ENCODE measurements at places on chromosomes 7 and 10.

- DNase-seq: no peak
Measured at GRCh38 chr7:41328131-41328530, 374.8 kb downstream of the INHBA start.

DNA sequence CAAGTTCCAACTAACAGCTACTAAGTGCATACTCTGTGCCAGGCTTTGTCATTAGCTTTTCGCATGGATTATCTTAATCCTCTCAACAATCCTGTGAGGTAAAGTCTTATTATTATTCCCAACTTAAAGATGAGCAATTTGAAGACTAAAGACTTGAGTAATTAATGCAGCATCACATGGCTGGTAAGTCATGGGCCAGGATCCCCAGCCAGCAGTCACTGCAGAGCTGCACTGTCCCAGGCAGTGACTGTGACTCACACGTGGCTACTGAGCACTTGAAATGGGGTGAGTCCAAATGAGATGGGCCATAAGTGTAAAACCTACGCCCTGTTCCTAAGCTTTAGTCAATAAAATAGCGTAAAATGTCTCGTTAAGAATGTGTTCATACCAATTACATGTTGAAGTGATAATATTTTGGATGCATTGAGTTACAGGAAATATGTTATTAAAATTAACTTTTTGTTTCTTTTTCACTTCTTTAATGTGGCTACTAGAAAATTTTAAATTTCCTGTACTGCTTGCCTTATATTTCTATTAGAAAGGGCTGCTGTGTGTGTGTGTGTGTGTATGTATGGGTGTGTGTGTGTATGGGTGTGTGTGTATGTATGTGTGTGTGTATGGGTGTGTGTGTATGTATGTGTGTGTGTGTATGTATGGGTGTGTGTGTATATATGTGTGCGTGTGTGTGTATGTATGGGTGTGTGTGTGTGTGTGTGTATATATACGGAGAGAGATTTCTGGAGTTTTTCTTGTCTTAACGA is 756.3 kb downstream of the AUTS2 start:
- DNase-seq: no peak

DNA sequence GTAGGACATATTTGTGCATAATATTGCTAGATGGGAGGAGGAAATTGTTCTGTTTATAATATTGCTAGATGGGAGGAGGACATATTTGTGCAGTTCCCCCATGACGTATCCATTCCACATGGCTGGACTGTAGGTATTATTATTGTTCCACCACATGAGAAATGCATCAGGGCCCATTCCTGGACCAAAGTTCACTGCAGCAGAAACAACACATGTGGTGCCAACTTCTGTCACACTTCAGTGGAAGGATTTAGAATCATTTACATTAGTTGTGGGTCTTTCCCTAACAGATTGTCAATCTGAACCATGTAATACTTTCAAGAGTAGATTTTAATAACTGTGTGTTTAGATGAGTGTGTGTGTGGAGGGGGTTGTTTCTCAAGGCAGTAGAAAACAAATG is 32.7 kb upstream of the MACC1 start:
- no peak for DNase-seq

DNA sequence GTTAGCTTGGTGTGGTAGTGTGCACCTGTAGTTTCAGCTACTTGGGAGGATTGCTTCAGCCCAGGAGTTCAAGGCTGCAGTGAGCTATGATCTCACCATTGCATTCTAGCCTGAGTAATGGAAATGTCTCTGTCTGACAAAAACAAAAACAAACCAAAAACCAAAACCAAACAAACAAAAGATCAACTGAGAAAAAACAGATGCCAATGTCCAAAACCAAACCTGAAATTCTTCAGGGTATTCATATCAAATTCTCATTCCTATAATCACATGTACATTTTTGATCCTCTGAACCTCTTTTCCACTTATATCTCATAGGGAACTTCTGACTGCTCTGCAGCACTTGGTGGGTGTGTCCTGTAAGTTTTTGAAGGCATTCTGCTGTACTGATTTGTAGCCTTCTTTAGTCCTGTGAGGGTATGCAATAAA is 87.0 kb downstream of the CDK6 start:
- DNase-seq: no peak

- no peak for DNase-seq
Measured at GRCh38 chr10:49465736-49466135, 69.8 kb upstream of the DRGX start.

- DNase-seq: no peak
Measured at GRCh38 chr7:106621393-106622132, 39.4 kb downstream of the CCDC71L start.

DNA sequence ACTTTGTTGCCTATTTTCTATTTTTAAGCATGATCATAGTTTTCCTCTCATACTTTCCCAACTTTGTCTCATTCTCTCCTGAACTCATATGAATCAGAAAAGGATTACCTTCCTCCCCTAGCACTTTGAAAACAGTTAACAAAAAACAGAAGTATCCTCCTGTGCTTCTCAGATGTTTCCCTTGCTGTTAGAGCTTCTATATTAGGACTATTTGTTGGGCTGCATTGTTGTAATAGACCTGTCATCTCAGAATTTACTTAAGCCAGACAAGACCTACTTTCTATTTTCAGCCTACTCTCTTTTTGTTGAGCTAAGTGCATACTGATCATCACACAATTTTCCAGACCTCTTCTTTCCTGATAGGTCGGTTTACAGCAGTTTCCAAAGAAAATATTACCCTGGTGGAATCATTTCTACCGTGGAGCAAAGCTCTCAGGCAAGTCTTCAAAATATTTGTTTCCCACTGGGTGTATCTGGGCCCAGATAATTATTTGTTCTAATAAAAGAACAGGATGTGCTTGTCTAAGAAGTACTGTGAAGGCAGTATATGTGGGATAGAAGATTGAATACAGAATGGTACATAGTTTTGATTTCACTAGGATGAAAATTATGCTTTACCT is 411.9 kb upstream of the KLF6 start:
- DNase-seq: no peak

GRCh38 chr10:7351894-7352293 is 58.9 kb downstream of the SFMBT2 start:
- DNase-seq: no peak

DNA sequence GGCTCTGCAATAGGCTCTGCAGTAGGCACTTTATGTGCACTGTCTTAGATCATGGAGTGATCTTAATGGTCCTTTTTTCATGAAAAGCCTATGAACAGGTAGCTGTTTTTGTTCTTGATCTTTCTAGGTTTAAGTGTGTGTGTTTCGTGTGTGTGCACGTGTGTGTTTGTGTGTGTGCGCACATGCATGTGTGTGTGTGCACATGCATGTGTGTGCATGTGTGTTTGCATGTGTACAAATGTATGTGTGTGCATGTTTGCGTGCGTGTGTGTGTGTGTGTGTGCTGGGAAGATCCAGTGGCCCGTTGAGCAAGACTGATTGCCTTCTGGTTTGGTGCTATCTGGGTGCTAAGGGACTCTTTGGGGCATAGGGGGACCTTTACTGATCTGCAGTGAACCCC is 334.8 kb downstream of the GLRX3 start:
- no peak for DNase-seq

DNA sequence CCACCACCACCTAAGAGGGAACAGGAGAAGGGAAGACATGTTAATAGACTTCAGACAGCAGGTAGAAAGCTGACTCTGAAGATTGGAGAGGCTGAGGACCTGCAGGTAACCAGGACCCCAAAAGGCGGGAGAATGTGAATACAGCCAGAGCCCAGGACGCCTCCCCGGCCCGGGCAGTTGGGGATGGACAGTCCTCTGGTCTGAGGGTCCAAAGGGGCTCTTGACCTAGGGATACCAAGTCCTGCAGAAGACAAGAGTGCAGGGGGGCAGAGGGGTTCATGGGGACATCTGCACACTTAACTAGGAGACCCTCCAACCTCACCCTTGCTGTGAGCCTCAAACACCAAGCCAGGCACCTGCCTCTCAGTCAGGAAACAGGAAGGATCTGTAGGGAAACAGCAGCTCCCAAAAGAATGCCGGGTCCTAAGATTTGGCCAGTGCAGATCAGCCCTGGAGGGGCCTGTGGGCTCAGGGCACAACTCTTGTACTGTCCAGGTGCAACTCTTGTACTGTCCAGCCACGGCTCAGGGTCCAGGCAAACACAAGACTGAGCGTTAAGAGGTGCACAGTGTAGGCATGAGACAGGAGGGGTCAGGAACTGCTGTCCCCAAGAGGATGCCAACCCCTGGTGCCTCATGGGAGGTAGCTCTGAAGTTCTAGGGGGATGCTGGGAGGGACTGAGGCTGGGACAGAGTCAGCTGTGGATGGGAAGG is 2.3 kb upstream of the STK32C start:
- no peak for DNase-seq

GRCh38 chr10:30882281-30882680 is 149.4 kb downstream of the ZNF438 start:
- no peak for DNase-seq

DNA sequence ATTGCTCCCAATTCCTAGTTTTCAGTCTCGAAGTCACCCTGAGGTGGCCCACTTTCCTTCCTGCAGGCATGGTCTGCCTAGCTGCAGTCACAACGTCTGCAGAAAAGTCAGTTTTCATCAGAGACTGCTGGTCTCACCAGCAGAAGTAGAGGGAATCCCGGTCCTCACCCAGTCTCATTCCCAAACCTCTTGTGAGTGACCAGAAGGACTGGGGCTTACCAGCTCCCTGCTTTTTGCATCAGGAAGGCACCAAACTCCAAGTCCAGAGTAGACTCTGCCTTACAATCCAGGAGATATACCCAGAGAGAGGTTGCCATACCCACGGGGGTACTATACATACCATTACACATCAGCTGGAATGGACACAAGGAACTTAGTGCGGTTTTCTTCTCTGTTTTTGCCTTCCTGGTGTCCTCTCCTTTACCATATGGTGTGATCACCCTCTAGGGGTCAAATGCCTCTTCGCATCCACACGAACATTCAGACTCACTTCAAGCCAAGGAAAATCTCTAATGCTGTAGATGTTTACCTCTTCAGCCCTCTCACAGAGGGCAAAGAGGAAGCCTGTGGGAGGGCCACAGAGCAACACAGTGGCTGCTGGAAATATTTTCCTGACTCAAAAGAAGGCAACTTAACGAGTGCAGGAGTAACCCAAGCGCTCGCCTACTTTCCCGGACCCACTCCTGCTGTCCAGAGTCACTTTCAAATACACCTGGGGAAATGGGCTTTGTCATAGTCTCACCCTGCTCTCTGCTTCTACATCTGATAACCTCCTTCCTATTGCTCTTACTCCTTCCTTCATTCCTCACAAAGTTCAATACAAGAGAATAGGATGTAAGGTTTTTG is 220.9 kb downstream of the C7orf25 start:
- DNase-seq: no peak

GRCh38 chr7:3953133-3953532 is 652.1 kb downstream of the SDK1 start:
- DNase-seq: no peak

DNA sequence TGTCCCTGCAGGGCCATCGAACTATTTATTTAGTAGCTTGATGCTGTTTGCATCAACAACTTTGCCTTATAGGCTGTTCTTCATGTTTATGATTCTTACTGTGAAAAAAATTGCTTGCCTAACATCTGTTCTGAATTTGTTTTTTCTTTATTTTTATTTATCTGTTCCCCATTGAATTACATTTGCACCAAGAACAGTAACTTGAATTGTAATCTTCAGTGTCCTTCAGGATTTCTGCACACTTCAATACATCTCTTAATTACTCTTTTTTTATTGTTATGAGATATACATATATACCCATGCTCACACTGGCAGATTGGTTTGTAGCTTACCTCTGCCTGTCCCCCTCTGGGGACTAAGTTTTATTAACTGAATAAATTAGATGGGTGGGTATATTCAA is 64.4 kb downstream of the TBXAS1 start:
- DNase-seq: no peak

DNA sequence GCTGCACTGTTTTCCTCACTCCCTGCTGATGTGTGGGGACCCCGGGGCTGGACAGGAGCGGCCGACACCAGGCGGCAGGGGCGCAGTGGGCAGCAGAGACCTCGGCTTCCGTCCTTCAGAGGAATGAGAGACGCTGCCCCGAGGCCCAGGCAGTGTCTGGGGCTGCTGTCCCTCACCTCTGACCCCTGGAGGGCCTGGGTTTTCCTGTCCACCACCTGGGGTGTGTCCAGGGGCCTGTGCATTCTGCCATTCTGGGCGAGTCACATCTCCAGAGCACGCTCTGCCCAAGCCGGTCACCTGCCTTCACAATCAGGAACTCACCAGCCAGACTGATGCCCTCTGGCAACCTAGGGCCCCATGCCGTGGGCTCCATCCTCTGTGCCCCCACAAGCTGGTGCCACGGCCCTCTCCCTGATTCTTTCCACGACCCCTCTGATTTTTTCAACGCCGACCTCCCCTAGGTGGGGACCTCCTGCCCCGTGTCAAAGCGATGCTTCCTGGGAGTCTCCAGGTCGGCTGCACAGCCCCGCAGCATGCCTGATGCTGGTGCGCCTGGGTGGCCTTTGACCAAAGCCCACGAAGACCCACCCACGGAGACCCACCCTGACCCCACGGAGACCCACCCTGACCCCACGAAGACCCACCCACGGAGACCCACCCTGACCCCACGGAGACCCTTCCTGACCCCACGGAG is 53.7 kb upstream of the CFAP46 start:
- no peak for DNase-seq

DNA sequence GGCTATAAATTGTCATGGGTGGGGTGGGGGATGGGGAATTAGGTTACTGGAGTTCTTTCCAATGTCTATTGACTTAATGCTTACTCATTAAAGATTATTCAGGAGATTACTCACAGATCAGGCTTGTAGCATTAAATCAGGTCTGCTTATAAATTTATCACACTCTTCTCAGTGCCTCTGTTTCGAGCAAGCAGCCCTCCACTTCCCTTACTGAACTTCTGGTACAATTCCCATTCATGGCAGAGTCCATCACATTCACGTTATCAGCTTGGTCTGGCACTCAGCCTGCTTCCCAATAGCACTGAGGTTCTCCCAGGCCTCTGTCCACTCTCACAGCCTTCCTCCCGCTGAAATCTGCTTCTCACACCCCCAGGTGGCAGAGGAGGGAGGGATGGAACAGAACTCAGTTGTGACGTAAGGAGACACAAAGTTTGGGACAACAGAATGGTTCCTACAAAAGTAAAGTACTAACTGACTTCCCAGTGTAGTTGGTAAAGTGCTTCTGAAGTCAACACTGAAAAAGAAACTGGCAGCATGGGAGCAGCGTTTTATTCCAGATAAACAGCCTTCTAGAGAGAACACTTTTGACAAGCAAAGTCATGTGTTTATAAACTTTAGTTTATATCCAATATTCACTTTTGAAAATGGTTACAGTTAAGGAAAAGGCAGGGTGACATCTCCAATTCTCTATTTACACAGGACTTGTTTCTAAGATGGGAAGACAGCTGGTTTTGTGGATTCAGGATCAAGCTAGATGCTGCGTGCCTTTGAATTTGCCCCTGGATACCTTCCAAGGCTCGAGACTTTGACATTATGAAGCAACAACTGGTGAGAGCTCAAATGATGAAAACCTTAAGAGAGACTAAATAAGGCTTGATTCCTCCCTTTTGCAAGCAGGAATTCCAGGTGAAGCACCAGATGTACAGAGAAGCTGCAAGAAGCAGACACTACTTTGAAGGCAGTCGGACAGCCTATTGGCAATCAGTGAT is 81.4 kb downstream of the ATXN7L1 start:
- DNase-seq: no peak

DNA sequence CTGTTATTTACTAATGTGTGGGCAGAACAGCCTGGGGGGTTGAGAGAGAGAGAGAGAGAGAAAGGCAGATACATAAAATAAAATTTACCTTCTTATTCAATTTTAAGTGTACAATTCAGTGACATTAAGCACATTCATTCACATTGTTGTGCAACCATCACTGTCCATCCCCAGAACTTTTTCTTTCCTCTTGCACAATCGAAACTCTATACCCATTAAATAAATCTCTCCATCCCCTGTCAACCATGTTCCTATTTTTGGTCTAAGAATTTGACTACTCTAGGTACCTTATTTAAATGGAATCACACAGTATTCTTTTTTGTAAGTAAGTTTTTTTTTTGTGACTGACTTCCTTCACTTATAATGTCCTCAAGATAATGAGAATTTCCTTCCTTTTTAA is 181.6 kb downstream of the SND1 start:
- DNase-seq: no peak
